ENCODE measurements at places on chromosomes 11 and 22.

- peak; percentile 39 for DNase-seq
These were observed 41.3 kb downstream of the XKR3 start for GRCh38 chr22:16783930-16784354.

- peak; percentile 51 for DNase-seq
These were observed 22.9 kb upstream of the FGF3 start for GRCh38 chr11:69841859-69842698.

- DNase-seq, result no peak
These were observed 37.4 kb upstream of the TOLLIP start for GRCh38 chr11:1346669-1347390.

DNA sequence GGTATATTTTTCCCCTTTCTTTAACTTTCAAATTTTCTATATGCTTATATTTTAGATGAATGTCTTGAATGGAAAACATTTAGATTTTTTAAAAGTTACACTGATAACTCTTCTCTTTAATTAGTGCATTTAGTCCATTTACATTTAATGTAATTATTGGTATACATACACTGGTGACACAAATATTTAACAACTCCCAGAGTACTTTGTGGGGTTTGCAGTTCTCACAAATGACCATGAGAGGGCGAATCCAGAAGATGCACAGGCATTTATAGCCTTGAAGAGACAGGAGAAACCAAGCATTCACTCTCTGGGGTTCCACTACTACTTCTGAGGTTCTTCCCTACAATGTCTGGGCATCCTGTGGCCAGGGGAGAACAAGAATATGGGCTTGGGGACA, 125.1 kb downstream of the TIMP3 start:
- DNase-seq, result peak; percentile 41

DNA sequence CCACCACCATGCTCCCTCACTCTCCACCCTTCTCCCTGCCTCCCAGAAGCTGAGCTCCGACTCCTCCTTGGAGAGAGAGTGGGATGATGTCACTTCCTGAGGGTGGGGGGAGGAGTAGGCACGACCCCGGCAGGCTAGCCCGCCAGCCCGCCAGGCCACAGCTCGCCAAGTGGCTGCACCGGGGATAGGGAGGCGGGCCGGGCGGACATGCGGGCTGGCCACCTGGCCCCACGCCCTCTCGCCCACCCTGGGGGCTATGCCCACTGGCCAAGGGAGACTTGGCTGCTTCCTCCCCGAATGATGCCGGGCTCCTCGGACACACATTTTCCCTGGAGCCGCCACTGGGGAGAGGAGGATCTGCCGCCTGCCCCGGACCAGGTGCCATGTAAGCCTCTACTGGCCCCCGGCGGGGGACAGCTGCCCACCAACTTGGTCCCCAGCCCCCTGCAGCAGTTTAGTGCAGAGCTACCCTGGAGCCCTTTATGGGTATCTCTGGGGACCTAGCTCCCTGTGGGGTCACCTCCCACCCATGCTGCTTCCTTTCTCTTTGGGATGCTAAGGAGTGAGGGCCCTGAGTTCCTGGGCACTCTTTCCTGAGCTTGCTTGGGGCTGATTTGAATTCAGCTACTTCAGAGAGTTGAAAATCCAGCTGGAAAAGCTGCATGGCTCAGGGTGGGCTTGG, 33.7 kb upstream of the MYRF start:
- peak; percentile 45 for DNase-seq

DNA sequence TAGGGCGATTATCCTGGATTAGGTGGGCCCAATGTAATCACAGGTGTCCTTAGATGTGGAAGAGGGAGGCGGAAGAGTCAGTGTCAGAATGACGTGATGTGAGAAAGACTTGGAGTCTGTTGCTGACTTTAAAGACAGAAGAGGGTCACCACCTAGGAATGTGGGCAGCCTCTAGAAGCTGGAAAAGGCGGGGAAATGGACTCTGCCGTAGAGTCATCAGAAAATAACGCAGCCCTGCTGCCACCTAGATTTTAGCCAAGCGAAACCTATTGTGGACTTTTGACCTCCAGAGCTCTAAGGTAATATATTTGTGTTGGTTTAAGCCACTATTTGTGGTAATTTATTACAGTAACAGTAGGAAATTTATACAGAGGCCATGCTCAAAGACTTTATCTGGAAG, 4.8 kb downstream of the DDX10 start:
- DNase-seq, result no peak

DNA sequence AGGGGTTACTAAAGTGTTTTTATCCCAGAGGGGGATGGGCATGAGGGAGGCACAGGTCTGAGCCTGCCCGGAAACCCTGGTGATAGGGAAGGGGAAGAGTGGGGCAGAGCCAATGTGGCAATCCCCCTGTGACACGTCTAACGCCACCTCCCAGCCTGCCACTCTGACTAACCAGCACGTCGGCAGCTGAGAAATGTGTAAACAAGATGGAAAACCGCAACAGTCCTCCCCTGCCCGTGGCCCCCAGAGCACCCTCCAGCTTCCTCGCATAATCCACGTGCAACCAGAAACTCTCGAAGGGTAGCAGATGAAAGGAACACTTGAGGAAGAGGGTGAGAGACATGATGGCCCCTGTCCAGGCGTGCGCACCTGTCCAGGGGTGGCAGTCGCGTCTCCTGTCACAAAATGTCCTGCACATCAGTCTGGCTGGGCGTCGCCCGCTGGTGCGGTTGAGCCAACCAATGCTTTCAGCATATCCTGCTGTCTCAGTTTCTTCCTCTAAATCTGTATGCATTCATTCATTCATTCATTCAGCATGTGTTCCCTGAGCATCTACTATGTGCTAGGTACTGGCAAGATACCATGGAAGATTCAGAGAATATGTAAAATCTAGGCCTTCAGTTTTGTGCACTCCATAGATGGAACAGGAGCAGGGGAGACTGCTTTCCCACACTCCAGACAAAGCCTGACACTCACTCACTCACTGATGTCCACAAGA, 4.5 kb downstream of the TMPRSS4 start:
- DNase-seq, result no peak

DNA sequence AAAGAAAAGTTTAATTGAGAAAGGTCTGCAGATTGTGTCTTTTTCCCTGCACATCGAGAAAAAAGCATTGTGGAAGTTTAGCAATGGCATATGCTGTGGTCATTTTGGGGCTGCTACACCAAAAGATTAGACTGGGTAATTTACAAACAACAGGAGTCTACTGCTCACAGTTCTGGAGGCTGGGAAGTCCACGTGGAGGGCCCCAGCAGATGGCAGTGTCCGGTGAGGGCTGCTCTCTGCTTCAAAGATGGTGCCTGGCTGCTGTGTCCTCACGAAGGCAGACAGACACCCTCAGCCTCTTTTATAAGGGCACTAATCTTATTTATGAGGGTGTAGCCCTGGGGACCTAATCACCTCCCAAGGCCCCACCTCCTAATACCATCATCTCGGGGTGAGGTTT, 21.1 kb downstream of the PHF21B start:
- no peak for DNase-seq

DNA sequence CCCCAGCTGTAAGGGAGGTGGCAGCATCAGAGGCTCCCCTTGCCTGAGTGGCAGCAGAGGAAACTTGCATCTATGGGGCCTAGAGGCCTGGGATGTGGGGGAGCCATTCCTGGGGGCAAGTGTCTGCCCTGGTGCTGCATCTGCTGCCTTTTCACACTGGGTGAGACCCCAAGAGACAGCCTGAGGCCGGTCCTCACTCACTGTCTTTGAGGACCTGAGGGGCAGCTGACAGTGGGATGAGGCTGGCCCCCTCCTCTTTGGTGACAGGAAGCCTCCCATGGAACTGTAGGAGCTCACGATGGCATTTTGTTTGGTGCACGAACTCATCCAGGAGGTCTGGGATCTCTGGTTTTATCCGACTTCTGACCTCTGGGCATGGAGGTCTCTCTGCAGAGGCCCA, 82.2 kb upstream of the PRODH start:
- DNase-seq, result no peak

DNA sequence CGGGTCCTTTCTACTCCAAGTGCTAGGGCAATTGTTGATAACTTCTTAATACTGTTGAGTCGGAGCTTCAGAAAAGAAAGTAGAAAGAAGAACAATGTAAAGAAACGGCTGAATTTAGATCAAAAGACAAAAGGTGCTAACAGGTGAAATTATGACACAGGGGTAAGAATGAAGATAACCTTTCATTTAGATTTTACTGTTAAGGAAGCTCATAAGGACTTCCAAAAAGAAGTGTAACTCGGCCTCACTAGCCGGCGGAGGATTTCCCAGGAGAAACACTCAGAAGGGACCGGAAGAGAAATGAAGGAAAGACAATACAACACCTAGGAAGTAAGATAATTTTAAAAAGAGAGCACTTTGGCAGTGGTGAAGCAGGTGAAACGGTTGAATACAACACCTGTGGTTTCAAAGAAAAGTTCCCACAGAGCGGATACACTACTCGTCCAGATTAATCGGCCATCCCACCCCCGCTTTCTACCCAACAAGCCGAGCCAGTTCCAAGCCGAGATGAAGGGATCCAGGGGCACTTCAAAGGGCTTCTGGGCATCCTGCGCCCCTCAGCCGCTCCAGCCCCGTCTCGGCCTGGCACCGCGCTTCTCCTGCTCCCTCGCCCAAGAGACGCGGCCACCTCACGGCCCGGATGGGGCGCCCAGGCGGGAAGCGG, 737 bp downstream of the PPP2R1B start:
- DNase-seq, result no peak

- DNase-seq, result no peak
These were observed 14.1 kb downstream of the DGAT2 start for GRCh38 chr11:75782540-75783263.

GRCh38 chr11:92168936-92169335, 55.7 kb upstream of the FAT3 start:
- no peak for DNase-seq

- DNase-seq, result no peak
These were observed 30.9 kb upstream of the NECTIN1 start for GRCh38 chr11:119759747-119760412.

DNA sequence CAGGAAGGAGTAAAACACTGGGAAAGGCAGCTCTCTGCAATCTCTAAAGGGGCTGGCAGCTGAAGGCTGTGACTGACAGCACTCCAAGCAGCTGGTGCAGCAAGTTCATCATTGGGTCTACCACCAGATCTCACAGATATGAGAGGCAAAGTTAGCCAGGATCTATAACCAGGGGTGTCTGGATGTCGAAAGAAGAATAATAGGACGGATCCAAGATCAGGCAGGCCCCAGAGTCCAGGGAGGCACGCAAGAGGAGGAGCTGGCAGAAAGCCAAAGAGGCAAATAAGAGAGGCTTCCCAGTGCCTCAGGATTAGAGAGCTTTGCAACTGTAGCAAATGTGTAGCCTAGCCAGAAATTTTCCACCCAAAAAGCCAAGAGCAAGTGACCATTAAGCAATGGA, 77.1 kb downstream of the RBMXL2 start:
- DNase-seq, result peak; percentile 19

- no peak for DNase-seq
These were observed 9.5 kb downstream of the ROBO3 start for GRCh38 chr11:124874571-124875255.

GRCh38 chr11:71194710-71195109, 57.7 kb downstream of the SHANK2 start:
- DNase-seq, result no peak

DNA sequence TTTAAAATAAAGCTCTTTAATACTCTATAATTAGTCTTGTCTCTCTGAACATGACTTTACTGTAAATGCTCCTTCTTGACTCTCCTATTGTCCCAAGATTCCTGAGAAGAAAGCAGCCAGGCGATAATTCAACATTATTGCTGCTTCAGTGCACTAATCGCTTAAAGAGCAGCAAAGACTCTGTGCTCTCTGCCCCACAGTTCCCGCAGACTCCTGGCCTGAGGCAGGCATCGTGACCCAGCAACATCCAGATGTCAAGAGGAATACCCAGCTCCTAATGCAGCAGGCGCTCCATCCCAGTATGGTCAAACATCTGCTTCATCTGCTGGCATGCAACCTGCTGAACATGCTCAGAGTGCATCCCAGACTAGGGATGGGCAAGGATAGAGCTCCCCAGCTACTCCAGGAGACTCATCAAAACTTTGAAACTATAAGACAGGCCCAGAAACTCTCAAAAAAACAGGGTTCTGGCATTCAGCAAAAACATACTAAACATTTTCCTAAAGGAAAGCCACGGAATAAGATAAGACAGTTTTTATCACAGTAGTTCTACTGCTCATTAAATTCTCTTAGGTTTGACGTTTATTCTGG, 270.0 kb downstream of the SOX6 start:
- peak; percentile 50 for DNase-seq

- DNase-seq, result no peak
These were observed 712.4 kb downstream of the TBC1D22A start for GRCh38 chr22:47474895-47475294.

GRCh38 chr11:69647761-69648497, 7.0 kb downstream of the CCND1 start:
- no peak for DNase-seq

- no peak for DNase-seq
These were observed 33.2 kb upstream of the CCDC89 start for GRCh38 chr11:85718991-85719807.

- no peak for DNase-seq
These were observed 15.8 kb downstream of the CD82 start for GRCh38 chr11:44581246-44581645.

DNA sequence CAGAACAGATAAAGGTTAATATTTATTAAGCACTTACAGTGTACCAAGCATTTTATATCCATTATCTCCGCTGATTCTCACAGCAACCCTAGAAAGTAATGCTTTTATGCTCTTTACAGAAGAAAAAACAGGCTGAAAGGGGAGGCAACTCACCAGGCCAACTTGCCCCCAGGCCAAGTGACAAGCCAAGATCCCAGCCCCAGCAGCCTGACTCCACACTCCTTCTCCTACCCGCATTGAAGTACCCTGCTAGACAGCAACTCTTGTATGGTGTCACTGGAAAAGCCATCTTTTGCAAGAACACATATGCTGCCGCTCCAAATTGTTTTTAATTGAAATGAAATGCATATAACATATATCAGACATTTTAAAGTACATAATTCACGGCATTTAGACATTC, 25.6 kb downstream of the SMCO4 start:
- no peak for DNase-seq

- DNase-seq, result peak; percentile 79
These were observed 3.7 kb upstream of the POLD4 start for GRCh38 chr11:67356864-67357561.

GRCh38 chr11:130124096-130124495, 35.5 kb upstream of the ST14 start:
- no peak for DNase-seq

DNA sequence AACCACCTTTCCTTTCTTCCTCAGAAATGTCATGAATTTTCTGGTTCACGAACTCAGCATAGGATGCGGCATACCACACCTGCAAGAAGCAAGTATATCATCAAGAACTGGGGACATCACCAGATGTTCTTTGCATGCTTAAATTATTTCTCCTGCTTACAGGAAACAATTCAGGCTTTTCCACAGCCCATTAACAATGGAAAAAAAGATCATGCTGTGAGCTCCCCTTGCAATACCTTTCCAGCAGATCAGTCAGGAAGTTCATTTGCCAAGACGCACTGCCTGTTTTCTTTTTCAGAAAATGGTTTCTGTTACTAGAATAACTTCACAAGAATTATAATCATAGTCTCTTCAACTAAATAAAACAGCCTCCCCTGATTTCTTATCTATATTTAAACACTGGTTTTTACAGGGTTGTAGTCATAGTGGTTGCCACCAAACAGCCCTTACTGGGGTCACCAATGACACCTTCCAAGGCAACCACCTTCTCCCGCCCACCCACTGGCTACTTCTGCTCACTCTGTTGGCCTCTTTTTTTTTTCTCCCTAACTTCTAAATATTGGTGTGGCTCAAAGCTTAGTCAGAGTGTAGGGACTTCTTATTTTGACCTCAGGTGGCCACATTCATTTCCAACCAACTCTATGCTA, 42.3 kb upstream of the NFRKB start:
- DNase-seq, result no peak

All from HEK293T (cell line).